ENCODE measurements at places on chromosomes 5 and 9.

- DNase-seq = no peak
Measured at GRCh38 chr5:73743161-73743560, 117.2 kb downstream of the ARHGEF28 start.

- no peak for DNase-seq
Measured at GRCh38 chr9:73183917-73184861, 32.5 kb downstream of the ANXA1 start.

DNA sequence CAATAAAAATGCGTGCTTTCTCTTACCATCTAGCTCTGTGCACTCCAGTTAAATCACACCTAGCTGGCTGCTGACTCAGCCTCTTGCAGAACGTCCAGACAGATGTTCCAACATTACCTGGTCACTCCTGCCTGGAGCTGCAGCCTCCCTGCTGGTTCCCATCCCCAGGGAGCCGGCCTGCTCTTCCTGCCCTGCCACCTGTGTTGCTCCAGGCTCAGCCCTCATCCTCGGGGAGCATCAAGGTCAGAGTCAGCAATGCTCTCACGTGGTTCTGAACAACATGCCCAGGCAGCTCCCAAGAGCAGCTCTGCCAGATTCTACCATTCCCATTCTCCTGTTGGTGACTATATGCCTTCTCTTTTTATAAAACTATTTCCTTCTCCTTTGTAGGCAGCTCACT lies 81.3 kb downstream of the GADD45G start:
- no peak for DNase-seq

- no peak for DNase-seq
Measured at GRCh38 chr5:36630201-36631145, 24.1 kb downstream of the SLC1A3 start.

- DNase-seq = no peak
Measured at GRCh38 chr9:119924736-119925135, 555.5 kb upstream of the BRINP1 start.

GRCh38 chr5:102600964-102601363 lies 102.2 kb upstream of the SLCO6A1 start:
- DNase-seq = no peak

DNA sequence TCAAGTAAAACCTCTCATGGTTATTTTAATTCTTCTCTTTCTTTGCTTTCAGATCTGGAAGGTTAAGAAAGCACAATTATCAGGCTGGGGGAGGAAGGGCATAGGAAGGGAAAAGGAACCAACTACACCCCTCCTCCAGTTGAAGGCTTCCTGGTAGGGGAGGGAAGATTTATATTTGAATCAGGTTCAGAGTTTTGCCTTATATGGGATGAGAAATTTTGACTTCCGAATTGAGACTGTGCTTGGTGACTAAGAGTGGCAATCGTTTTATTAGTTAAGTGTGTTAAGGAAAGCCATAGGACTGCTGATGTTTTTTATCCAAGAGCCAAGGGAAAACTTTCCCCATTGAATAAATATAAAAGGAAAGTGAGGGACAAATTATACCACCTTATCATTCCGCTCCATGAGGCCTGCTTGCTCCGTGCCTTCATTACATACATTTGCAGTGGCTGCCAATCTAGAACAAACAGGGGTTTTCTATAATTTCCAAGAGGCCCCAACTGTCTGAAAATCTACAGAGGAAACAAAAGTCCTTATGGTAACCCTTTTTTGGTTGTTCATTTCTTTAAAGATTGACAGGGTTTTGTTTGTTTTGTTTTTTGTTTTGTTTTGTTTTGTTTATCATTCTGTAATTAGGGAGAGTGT lies 115.7 kb upstream of the EPB41L4A start:
- DNase-seq = no peak

- no peak for DNase-seq
Measured at GRCh38 chr9:125758986-125759763, 12.0 kb downstream of the PBX3 start.

All from anterior cingulate cortex (tissue), 58 donors.